ENCODE measurements at places on chromosomes 13 and 19.

- no peak for DNase-seq
These were observed 21.3 kb downstream of the IPO5 start for GRCh38 chr13:97974773-97975172.

DNA sequence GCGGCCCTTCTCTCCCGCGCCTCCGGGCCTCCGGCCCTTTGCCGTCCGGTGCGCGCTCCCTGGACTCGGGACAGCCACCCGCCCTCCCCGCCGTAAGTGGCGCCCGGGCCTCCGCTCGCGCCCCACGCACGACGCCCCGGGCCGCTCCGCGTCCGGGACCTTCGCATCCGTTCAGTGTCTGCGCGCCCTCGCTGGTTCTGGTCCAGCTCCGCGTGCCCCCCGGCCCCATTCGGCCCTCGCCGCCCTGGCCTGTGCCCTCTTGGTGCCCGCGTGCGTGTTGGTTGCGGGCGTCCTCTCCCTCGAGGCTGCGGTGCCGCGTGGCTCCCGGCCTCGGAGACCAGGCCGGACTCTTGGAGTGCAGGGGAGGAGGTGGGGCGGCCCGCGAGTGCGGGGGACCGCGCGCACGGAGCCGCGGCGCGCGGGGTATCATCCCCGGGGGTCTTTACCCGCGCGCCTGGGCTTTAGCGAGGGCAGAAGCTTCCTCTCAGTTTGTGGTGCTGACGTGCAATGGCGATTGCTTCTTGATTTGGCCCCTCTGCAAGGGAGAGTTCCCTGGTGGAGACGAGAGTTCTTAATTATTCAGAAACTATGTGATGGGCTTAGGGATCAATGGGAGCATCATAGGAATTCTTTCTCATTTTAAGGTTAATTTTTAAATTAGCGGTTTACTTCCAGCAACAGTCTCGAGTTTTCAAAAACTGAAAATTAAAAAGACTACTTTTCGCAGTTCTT, 757 bp downstream of the WASF3 start:
- no peak for DNase-seq

- no peak for DNase-seq
These were observed 221.7 kb downstream of the TM9SF2 start for GRCh38 chr13:99722931-99723330.

DNA sequence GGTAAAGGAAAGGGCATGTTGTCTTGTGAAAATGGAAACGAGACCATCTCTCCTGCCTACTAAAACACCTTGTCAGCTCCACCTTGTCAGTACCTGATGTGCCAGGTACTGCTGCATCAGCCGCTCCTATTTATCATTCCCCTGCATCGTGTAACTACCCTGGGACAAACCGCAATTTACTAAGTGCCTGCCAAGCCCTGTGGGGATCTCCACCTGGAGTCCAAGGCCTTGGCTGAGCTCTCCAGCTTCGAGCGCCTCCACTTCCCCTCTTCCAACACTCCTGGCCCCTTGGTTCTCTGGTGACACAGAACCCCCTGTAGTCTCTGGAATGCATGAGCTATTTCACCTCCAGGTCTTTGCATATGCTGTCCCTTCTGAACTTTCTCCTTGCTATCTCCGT, 25.9 kb upstream of the CCNP start:
- no peak for DNase-seq

DNA sequence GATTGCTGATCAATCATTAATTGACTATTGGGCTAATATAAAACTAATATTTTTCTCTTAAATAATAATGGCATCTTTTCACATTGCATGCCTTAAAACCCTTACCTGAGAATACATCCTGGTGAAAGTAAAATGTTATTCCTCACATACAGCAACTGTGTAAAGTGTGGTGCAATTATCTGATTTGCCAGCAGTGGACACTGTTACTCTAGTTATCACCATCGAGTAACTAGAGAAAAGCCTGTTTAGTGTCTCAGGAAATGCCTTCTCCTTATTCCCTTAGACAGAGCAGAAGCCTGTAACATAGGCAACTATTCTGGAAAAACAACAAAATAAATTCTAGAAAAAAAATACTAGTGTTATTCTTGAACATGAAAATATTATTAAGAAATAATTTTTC, 459.8 kb downstream of the FGF14 start:
- DNase-seq, result peak; percentile 41

DNA sequence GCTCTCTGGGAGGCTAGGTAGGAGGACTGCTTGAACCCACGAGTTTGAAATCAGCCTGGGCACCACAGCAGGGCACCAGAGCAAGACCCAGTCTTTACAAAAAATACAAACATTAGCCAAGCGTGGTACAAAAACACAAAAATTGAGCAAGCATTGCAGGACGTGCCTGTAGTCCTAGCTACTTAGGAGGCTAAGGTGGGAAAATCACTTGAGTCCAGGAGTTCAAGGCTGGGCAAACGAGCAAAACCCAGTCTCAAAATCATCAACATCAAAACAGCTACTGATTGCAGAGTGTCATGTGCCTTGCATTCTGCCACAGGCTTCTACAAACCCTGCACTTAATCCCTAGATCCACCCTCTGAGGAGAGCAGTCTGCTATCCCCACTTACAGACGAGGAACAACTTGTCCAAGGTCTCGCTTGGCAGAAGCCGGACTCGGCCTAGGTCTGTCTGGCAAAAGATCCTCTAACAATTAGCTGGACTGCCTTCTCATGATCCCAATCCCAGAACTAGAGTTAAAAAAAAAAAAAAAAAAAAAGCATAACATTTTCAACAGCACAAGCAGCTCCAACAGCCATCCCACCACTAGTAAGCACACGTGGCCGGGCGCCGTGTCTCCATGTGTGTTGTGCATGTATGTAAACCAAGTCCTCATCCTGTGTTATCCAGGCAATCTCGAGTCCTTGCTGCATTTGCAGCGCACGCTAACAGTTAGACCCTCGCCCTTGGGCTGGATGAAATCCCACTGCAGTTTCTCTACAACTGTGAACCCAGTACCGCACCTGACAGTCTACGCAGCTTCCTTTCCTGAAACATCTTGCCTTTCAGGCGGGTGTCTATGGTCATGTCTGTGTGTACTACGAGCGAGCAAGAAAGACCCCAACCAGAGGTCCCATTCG, 2.0 kb downstream of the PPP6R1 start:
- no peak for DNase-seq

GRCh38 chr13:39682310-39682709, 26.8 kb downstream of the COG6 start:
- DNase-seq, result no peak

DNA sequence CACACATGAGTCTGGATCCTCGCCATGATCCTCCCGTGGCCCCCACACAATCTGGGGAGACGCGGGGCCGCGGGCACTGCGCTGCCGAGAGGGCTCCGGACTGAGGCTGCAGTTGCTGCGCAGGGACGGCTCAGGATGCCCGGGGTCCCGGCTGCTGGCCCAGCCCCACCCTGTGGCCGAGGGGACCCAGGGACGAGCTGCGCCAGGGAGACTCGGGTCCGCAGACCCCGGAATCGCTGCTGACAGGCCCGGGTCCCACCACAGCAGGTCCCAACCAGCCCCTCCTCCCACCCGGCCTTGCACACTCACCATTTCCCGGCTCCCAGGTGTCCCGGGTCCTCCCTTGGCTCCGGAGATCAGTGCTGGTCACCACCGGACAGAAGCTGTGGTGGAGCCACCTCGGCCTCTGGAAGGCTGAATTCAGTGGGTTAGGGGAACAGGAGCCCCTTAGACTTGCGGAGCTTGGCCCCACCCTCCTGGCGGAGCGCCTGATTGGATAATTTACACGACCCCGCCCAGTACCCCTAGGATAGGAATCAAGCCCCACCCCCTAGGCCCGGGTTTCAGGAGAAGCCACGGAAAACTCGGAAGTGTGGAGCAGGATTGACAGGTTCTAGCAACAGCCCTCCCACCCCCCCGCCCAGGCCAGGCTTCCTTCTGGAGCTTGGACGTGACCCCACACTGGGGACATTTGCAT, 57.4 kb downstream of the ZNF44 start:
- DNase-seq, result no peak

GRCh38 chr19:30895946-30896345, 453.3 kb downstream of the TSHZ3 start:
- DNase-seq, result no peak

GRCh38 chr19:45785781-45786532, 3.7 kb upstream of the DMPK start:
- DNase-seq, result no peak

- peak; percentile 78 for DNase-seq
These were observed 1.2 kb downstream of the LYPD3 start for GRCh38 chr19:43464134-43464775.

GRCh38 chr13:45353895-45354294, 12.9 kb upstream of the TPT1 start:
- DNase-seq, result no peak

- DNase-seq, result no peak
These were observed 254.7 kb upstream of the KLHL1 start for GRCh38 chr13:70362820-70363570.

DNA sequence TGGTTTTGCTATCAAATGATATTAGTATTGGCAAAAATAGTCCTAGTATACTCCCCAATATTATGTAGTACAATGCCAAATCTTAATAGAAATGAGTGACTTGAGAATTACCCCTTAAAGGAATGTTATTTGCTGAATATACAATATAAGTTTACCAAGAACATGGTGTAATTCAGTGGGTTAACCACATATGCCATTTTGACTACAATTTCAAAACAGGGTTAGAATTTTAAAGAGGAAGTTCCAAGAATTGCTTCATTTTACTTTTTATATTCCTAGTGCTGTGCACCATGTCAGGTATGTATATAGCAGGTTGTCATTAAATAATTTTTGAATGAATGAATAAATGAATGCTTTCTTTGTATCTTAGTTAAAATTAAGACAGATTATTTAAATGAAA, 66.3 kb downstream of the LMO7 start:
- DNase-seq, result no peak

- DNase-seq, result no peak
These were observed 8.7 kb upstream of the PLAUR start for GRCh38 chr19:43678512-43679261.

GRCh38 chr13:95275322-95276036, 25.8 kb downstream of the ABCC4 start:
- no peak for DNase-seq

DNA sequence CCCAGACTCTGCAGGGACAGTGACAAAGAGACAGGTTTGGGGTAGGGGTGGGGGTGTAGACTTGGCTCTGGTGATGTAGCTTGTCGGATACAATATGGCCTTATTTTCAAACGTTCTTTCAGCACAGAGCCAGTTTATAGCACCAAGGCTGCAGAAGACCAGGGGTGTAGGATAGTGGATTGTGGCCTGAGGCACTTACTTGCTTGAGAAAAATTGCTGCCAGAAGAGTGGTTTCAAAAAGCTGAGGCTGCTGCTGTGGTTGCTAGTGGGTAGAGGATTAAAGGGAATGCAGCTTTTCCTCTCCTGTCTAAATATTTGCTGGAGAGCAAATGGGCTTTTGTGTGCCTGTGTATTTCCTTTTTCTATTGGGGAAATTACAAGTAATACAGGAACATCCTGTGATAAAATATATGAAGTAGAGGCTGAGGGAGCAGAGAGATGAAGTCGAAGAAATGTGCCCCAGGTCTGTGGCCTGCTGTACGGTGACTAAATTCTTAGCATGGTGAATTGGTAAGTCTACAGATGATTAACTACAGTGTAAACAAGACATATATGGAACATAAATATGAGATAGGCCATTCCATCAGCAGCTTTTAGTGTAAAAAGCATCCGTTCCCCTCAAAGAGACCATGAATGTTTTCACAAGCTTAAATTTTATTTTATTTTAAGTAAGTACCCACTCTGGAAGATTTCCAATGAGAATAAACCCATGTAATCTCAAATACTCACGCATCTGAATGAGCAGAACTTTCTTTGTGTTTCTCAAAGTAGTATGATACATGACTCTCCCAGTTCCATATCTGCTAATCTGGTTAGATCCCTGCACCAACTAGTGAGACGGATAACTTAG, 112.9 kb downstream of the LRCH1 start:
- DNase-seq, result no peak

DNA sequence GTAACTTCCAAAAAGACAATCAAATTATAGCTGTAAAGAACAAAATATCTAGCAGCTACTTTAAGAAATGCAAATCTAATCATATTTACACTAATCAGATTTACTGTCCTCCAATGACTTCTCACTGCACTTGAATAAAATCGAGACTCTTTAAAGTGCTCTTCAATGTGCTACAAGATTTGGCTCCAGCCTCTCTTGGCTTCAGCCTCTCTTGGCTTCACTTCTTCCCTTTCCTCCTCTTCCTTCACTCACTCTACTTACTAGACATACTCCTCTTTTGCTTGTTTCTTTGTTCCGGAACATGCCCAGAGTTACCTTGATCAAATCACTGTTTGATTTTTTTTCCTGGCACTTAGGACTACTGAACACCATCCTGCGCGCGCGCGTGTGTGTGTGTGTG, 495.4 kb downstream of the LMO7 start:
- no peak for DNase-seq

GRCh38 chr19:29552454-29553280, 26.9 kb downstream of the VSTM2B start:
- DNase-seq, result no peak

Data from mucosa of gallbladder (tissue), 1 donor.